Activated T-cell treated with anti-CD3 and anti-CD28 coated beads for 24 hours (primary cell): ENCODE measurements at places on chromosomes 2 and 18.
A peak's percentile ranks its signal among the peaks of the same experiment; 100 is the strongest.

- DNase-seq = peak; percentile 68
These were observed 1.9 kb upstream of the CFAP53 start for GRCh38 chr18:50268022-50268747.

DNA sequence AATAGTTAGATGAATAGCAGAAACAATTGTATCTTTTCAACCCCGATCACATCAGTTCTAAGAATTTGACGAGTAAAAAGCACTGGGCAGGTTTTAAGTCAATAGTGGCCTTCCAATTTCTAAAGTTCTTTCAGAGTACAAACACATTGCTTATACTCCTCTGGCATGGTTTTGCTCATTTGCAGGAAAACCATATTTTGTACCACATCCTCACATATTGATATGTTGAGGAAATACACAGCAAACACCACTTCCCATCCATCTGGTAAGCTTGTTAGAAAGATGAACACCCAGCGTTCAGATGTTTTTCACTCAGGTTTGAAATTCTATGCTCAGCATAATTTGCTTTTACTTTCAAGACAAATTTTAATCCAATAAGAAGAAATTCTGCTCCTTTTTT lies 344.6 kb upstream of the ACVR2A start:
- no peak for DNase-seq

DNA sequence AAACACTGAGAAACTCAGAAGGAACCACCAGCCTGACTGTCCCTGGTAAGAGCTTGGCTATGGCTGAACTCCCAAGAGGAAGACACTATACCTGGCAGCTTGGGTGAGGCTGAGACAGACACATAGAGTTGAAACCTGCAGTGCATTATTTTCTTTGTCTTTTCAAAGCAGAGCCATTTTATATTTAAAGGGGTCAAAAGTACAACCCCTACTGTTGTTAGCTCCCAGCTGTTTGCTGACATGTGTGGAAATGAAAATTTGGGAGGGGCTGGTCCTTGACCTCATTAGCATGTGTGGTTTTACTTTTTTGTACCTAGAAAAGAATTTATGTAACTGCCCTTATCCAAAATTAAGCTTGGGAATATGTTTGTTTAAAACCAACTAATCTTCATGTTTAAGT lies 309.0 kb downstream of the RPRM start:
- no peak for DNase-seq

GRCh38 chr2:101781326-101781725 lies 83.8 kb downstream of the MAP4K4 start:
- DNase-seq = no peak

GRCh38 chr2:203651621-203652020 lies 54.8 kb upstream of the CD28 start:
- no peak for DNase-seq

- no peak for DNase-seq
These were observed 2106.6 kb upstream of the CELF4 start for GRCh38 chr18:39672171-39672570.

- no peak for DNase-seq
These were observed 29.7 kb upstream of the APCDD1 start for GRCh38 chr18:10424585-10425307.

DNA sequence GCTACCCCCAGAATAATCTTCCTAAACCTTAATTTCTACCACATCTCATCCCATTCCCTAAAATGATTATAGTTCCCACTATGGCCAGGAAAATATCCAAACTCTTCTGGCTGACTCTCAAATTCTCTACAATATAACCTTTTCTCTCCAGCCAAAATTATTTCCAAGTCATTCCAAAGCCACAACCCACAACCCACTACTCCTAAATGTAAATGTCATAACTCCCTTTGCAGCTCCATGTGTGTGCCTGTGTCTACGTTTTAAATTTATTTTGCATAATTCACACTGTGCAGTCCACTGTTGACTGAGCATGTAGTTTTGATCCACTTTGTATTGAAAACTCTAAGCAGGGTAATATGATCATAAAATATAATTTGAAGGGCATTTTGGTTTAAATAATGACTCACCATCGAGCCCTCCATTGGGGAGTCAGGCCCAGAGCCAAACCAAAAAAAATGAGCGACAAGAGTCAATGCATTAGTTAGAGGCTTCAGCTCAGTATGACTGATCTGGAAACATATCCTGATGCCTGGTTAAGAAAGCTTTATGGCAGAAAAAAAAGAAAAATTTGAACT lies 171.0 kb downstream of the AFF3 start:
- DNase-seq = no peak
